Caudate nucleus (tissue), 63 donors: ENCODE measurements at places on chromosomes 13 and 19.

- DNase-seq: no peak
Observed at GRCh38 chr13:73903561-73903960, 230.6 kb downstream of the KLF12 start.

- no peak for DNase-seq
Observed at GRCh38 chr19:12726988-12727316, 3.2 kb upstream of the TNPO2 start.

- DNase-seq: no peak
Observed at GRCh38 chr19:31013384-31014020, 335.7 kb downstream of the TSHZ3 start.

GRCh38 chr19:19081642-19082151, 17.9 kb downstream of the SLC25A42 start:
- DNase-seq: no peak

DNA sequence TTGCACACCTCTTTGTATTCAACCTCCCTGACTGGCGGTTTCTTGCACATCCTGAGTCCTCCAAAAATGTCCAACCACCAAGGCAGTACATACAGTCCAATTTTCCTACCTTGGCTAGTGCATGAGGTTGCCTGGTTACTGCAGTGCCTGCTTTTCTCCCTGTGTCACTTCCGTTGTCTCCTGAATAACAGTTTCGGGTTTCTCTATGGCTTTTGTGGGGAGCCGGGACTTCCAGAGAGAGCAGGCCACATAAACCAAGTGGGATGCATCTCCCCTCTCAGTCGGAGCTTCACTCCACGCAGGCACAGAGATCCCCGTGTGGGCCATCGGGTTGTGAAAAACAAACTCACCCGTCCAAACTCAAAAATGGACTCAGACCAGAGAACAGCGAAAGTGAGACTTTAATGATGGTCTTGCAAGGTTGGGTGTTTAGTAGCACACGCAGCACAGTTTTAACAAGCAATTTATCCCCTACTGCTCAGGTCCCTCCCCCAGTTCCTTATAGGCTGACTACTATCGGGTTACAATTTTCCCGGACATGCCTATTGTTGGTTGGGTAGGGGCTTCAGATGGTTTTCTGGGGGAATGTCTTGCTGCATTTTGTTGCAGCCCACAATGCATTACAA, 173.1 kb downstream of the POU4F1 start:
- no peak for DNase-seq

DNA sequence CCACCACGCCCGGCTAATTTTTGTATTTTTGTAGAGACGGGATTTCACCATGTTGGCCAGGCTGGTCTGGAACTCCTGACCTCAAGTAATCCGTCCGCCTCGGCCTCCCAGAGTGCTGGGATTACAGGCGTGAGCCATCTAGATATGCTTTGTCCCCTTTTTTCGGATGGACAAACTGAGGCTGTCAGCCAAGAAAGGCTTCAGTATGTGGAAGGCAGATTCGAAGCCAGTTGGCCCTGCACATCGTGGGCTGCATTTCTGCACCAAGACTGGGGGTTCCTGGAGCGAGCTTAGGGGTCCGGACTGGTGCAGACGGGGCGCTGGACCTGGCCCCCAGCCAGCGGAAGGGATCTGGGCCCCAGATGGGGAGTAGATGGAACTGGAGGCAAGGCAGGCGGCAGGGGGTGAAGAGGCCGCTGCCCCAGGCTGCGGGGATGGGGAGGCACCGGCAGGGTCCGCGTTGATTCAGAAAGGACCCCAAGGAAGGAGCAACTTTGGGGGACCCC, 9.7 kb upstream of the JUND start:
- no peak for DNase-seq

- no peak for DNase-seq
Observed at GRCh38 chr19:6038634-6039405, 60.9 kb upstream of the RANBP3 start.

DNA sequence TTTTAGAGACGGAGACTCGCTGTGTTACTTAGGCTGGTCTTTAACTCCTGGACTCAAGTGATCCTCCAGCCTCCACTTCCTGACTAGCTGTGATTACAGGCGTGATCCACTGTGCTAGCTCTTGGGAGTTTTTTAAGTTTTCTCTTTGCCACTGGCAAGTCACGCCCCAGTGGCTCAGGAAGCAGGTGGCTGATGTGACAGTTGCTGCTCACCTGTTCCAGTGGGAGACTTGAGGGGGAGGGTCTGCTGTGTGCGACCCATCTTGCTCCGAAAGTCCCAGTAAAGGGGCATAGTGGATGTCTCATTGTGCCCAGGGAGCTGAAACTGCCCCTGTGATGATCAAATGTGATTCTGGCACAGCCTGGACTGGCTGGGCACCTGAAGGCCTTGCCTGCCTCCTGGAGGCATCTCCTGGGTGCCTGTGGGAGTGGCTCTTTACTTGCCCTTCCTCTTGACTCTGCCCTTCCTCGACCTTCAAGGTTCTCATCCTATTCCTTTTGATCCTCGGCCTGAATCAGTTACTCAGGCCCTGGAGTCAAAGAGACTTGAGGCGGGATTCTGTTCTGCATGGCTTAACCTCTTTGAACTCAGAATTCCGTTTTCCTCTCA, 7.8 kb downstream of the SMARCA4 start:
- no peak for DNase-seq

- no peak for DNase-seq
Observed at GRCh38 chr19:51514866-51515481, 13.4 kb upstream of the SIGLEC12 start.

GRCh38 chr19:7665076-7665475, 3.8 kb upstream of the RETN start:
- DNase-seq: no peak

DNA sequence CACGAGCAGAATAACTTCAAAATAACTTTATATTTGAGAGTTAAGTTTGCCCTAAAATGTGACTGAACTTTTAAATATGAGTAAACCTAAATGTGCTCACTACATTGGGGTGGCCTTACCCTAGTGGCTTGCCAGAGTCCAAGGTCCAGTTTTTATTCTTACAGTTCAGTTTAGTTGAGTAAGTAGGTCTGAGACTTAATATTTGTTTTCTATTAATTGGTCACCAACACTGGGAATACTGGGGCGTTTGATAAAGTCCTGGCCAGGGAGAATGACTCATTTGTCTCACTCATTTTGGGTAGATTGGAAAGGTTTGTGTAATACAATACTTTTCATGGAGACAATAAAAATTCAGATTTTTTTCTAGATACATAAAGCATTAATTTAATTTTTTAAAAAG, 127.8 kb upstream of the SPATA13 start:
- DNase-seq: no peak
